ENCODE measurements at places on chromosomes 2 and 18.
A peak's percentile ranks its signal among the peaks of the same experiment; 100 is the strongest.

- DNase-seq, result no peak
Measured at GRCh38 chr2:29269765-29270109, 154.5 kb downstream of the CLIP4 start.

- DNase-seq, result no peak
Measured at GRCh38 chr2:45275242-45275805, 266.1 kb upstream of the SIX2 start.

DNA sequence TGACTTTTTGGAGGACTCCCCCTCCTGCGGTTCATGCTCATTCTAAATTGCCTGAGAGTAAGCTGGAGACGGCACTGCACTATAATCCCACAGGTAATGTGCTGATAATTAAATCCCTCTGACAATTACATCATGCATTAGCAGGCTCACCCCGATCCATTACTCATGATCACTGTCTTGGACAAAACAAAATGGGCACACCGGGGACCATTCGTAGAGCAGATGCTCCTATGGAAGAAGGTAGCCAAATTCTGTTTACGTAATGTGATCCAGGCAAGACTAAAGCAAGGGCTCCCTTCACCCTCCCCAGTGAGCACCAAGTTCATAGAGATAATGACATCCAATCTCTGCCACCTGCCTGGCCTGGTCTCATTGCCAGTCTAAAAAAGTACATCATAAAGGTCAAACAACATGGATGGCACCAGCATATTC is 657.1 kb upstream of the SOX11 start:
- peak; percentile 57 for DNase-seq

GRCh38 chr2:167697948-167698347 is 549.4 kb downstream of the STK39 start:
- DNase-seq, result no peak

DNA sequence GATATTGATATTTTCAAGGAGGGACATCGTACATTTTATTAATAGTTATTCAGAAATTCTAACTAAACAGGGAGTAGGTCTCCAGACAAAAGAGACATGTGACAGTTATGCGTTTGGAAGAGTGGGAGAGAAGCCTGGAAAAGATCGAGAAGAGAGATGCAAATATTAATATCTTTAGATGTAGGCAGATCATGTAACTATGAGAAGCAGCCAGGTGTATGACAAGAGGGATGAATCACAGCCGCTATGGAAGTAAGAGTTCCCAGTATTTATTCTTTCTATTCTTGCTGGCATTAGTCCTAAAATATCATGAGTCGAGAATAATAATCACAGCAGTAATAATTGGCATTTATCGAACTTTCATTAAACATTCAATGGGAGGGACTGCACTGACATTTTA is 140.2 kb downstream of the CSRNP3 start:
- DNase-seq, result no peak

DNA sequence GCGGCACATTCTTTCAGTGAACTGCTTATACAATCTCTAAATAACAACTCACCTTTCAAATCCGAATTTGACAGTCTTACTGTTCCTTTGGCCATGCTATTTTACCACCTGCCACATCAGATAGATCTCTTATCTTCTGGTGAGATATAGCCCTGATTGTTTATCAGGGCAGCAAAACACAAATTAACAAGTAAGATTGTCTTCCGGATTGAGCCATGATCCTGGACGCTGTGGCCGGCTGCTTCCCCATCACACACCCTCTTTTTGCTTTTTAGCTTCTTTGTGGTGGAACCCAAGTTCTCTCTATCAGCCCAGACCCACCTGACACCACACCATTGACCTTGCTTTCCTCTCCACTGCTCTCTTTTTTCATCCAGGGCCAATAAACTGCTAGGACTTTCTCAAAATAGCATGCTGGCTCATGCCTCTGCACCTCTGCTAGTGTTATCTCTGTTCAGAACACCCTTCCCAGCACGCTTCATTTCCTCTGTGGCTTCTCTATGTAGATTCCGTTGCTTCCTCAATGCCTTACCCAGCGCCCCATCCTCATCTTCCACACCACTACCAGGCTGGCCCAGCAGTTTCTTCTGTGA is 111.8 kb upstream of the CNTNAP5 start:
- DNase-seq, result no peak

GRCh38 chr2:155203178-155203577 is 504.7 kb downstream of the KCNJ3 start:
- DNase-seq, result no peak

DNA sequence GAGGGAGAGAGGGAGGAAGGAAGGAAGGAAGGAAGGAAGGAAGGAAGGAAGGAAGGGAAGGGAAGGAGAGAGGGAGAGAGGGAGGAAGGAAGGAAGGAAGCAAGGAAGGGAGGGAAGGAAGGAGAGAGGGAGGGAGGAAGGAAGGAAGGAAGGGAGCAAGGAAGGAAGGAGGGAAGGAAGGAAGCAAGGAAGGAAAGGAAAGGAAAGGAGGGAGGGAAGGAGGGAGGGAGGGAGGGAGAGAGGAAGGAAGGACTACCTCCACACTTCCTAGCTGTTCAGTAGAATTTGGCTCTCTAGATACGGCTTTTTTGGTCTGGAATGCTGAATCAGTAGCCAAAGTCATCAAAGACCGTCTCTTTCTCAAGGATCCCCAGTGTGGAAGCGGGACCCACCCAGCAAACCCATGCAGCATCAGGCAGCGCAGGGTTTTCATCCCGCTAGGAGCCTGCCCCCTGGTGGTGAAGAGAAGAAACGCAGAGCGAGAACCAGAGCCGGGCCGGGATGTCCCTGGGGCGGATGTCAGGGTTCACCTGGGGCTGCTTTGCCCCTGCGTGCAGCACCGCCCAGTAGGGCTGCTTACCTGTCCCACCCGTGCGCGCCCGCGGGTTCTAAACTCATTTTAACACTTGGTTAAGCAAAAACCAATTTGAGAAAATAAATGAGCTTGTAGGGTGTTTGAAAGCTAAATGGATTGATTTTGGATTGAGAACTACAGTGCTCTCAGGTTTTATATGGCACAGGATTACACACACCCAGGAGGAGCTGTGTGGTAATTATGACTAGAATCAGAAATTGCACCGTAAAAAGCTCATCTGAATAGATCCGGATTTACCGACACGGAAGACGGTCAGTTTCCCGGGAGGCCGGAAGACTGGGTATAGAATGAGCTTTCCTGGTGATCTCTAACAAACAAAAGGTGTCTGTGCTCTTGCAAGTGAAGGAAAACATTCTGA is 48.1 kb upstream of the ARL4C start:
- DNase-seq, result peak; percentile 22

DNA sequence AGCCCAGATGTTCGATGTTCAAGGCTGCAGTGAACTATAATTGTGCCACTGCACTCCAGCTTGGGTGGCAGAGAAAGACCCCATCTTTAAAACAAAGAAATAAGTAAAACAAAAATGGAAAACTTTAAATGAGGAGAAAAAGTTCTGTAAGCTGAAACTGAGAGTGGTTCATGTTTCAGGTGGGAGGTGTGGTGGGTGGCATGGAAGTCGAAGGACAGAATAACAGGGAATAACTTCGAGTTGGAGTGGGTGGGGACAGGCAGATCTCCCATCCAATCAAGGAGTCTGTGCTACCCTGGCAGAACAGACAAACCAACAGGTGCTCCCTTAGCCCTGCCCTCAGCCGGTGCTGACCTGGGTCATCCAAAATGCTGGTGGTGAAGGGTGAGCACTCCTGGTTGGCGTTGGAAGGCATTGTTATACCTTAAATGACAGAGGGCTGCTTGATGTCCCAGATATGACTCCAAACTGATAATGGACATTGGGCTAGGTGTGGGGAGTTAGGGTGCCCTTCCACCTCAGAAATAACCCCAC is 328.4 kb downstream of the DYSF start:
- DNase-seq, result no peak

GRCh38 chr2:6214471-6214870 is 522.3 kb downstream of the SOX11 start:
- no peak for DNase-seq

DNA sequence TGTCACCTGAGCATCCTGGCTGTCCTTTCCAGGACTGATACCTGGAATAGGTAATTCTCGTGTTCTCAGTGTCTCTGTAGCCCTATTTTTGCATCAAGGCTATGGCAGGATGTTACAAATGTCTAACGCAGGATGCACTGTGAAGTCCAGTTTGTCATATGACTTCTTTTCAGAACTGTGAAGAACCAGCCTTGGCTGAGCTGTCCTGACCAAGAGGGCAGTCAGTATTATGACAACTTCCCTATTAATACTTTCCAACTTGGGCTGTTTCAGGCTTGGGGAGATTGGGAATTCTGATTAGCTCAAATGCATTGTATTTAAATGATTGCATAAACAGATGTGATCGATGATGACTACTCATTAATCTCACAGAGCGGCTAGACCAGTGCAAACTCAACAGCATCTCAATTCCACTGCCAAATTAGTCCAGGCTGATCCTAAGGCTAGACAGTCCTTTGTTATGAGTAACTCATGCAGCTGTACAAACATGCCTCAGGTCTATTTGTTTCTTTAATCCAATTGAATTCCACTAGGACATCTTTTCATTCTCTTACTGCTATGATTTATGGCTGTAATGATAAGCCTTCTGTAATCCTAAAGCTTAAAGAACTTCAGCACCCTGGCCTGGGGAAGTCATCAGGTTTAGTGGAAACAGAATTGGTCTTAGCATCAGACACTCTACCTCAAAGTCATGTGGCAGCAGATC is 331.6 kb downstream of the KCNS3 start:
- DNase-seq, result peak; percentile 39

DNA sequence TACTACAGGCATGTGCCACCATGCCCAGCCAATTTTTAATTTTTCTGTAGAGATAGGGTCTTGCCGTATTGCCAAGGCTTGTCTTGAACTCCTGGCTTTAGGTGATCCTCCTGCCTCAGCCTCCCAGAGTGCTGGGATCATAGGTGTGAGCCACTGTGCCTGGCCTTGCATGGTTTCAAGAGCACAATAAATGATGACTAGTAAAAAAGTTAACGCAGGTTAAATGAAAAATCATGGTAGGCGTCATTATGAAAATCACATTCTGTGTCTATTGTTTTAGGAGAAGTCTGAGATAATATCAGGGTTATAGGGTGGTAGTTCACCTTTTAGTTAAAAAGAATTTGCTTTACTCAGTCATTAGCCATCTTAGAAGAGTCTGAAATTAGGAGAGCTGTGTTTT is 38.3 kb downstream of the ALMS1 start:
- no peak for DNase-seq

GRCh38 chr2:220660277-220661145 is 911.6 kb downstream of the EPHA4 start:
- DNase-seq, result no peak

GRCh38 chr2:8574196-8575037 is 107.4 kb upstream of the ID2 start:
- peak; percentile 70 for DNase-seq

DNA sequence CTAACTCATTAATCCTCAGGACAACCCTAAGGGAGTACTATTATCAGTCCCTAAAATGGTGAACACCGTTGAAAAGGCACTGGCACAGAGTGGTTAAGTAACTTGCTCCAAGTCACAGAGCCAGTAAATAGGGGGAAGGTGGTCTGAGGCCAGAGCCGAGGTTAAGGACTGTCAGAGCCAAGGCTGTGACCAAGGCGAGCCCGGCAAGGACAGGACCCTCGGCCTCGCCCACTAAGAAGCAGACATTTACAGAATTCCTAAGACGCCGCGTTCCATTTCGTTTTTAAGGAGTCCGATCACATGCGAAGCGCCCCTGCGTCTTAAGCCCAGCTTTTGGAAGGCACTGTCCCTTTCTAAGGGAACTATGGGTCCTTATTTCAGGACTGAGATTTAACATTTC is 1.1 kb downstream of the PDIA6 start:
- no peak for DNase-seq

GRCh38 chr2:29573612-29574011 is 347.8 kb downstream of the ALK start:
- DNase-seq, result no peak

DNA sequence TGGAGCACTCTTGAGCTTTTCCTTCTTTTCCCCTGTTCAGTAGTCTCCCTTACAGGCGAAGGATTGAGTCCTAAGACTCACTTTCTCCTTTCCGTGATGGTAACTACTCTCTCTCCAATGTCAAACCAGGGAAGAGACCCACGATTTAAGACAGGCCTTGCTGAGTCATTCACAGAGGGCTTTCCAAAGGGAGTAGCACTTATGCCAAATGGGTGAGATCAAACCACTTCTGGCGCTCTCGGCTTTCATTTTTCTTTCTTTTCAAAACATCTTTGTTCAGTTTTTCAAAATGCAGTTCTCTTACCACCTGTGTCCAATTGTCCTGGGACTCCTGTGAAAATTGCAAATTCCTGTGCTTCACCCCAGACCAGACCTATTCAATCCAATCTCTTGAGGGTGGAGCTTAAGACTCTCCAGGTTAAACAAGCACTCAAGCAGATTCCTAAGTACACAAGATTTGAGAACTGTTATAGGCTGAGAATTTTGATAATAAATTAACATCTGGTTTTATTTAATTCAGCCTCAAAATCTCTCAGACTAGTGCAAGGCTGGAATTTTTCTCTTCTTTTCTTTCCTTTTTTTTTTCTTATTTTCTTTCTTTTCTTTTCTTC is 14.4 kb upstream of the MRPL19 start:
- DNase-seq, result no peak

DNA sequence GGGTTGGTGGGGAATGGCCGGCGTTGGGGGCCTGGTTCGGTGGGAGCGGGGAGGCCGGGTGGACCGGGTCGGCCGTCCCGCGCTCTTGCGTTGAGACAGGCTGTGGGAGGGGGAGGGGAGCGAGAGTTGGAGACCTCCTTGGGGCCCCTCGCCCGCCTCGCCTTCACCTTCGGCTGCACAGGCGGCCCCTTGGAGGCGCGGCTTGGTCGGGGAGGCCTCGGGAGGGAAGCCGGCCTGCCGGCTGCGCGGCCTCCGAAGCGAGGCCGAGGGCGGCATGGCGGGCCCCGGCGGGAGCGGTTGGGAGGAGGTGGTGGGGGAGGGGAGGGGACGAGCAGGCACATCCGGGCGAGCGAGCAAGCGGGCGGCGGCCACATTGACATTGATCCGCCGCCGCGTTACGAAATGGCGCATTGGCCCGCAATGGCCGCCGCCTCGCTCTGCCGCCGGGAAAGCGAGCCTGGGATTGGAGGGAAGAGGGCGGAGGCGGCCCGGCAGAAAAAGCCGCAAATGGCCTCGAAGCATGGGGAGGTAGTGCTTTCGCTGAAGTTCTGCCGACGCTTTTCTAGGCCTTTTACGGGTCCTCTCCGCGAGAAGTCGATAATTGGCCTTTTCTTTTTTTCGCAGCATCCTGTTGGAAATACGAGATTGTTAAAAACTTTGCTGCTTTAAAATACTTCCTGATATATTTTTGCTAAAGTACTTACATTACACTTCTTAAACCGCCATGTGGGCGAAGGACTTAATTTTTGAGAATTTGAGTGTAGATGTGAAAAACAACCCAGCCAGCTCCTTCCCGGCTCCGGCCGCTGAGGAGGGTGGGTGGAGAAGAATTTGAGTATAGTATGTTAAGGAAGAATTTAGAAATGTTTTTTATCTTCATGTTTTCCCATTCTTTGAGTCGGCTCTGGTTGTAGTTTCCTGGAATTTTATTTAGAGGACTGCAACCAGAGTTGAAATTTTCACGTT is 580 bp downstream of the HNRNPA3 start:
- DNase-seq, result peak; percentile 9

- DNase-seq, result no peak
Measured at GRCh38 chr2:7241041-7241745, 324.0 kb downstream of the RNF144A start.

All from SHP77 treated with DMSO at 0.1 percent for 48 hours (cell line).